Hepatocyte (in vitro differentiated cells): ENCODE measurements at places on chromosomes 7 and 10. TPM values are rescaled to one million over a fixed set of nuclear protein-coding genes. Genes with fewer than 3 reads are reported as not detected.

DNA sequence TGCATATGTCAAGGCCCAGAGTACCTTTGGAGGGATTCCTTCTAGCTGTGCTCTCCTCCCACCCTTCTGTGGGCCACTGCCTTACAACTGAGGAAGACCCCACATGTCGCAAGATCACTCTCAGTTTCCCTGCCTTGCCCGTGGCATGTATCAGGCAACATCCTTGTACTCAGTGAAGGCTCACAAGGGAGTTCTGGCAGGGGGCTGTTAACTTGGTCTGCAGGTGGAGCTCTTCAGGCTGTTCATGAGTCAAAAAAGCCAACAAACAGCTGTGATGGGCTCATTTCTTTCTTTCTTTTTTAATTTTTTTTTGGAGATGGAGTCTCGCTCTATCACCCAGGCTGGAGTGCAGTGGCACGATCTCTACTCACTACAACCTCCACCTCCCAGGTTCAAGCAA lies 513.0 kb upstream of the ANKRD30A start:
- H3K27ac ChIP-seq: no peak overlapping the region
- H3K4me1 ChIP-seq: no peaks in the 10 kb centered on the region
- no peak overlapping the region for H3K4me3 ChIP-seq

DNA sequence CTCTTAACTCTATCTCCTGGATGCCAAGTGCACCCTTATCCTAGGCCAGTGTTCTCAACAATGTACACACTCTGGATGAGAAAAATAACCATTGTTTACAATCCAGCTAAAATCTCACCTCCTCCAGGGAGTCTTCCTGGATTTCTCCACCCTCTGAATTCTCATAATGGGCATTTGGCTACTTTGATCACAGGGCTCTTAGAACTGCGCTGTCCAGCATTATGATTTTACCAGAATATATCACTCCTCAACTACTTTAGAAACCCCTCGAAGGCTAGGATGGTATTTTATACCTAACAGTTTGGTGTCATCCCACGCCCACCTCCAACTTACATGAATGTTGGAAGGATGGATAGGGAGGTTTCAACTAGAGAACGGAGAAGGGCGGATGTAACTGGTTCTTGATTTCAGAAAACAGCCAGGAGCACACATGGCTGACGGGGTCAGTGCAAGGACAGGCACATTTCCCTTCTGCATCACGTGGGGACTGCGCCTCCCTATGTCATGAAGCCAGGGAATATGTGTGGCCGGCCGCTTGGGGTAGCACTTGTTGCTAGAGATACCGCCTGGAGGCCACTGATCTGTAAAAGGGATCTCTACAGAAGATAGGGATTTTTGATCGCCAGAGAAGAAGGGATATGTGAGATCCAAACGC lies 1.2 kb upstream of the ATP6V0E2 start:
- H3K4me3 ChIP-seq: peak overlapping the region; percentile 79
- H3K4me1 ChIP-seq: peaks cover 4% of the 10 kb centered on the region
- DNase-seq: peak; percentile 89
- no peaks in the 10 kb centered on the region for H3K27me3 ChIP-seq
- no peaks in the 10 kb centered on the region for H3K36me3 ChIP-seq

GRCh38 chr10:117746541-117747448 lies 204.2 kb downstream of the EMX2 start:
- H3K36me3 ChIP-seq: no peaks in the 10 kb centered on the region
- no peak overlapping the region for H3K4me3 ChIP-seq
- no peak overlapping the region for H3K27ac ChIP-seq
- H3K4me1 ChIP-seq: no peaks in the 10 kb centered on the region
- no peak for DNase-seq

- no peak overlapping the region for H3K4me3 ChIP-seq
- no peaks in the 10 kb centered on the region for H3K27me3 ChIP-seq
- DNase-seq: no peak
- peaks cover 40% of the 10 kb centered on the region for H3K4me1 ChIP-seq
Measured at GRCh38 chr10:119273413-119273812, 66.0 kb downstream of the GRK5 start.

DNA sequence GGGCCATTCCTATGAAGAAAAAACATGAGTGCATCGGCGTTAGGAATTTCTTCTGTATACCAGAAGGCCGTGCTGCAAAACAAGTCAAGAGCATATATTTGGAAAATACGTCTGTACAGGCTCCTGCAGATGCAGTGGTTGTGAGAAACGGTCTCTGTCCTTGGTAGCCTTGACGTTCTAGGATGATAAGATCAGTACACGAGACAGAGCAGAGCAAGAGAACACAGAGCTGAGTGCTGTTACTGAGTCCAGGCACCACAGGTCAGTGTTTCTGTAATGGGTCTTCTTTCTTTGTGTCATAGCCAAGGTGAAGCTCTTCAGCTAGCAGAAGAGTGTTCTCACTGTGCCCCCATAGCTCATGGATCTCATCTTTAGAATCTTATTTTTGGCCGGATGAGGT lies 62.8 kb downstream of the WDR37 start:
- DNase-seq: no peak
- no peaks in the 10 kb centered on the region for H3K36me3 ChIP-seq
- H3K4me3 ChIP-seq: no peak overlapping the region
- no peak overlapping the region for H3K27ac ChIP-seq
- H3K4me1 ChIP-seq: no peaks in the 10 kb centered on the region

DNA sequence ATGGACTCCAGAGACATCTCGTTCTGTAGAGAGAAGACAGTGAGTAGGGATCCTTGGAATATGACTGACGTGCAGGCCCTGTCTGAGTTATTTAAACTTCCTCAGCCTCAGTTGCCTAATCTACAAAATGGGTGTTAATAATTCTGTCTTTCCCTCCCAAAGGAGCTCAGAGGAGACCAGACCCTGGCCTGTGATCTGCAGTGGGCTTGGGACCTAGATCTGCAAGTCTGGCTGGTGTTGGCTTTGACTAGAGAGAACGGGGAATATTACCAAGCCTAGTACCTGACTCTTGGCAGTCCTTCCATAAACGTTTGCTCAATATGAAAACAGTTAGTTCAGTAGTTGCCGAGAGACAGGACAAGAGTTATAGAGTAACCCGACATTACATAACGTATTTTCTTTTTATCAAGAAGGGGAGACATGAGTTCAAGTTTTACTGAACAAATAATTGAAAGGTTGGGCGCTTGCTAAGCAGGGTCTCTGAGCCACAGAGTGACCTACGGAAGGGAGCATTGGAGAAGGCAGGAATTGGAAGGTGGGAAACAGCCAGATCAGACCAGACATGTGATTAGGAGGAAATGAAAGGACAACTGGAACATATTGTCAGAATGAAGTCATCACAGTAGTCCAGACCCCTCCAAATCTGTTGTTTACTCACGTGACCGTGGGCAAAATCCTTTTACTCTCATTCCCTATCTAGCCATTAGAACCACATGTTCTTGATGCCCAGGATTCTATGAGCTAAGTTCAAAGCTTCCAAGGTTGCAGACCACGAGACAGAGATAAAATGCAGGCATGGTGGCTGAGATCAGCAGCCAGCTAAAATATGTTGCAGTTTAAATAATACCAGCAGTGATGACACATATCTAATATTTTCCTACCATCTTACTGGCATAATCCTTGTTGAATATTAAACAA lies 10.9 kb upstream of the CYP3A4 start:
- no peaks in the 10 kb centered on the region for H3K36me3 ChIP-seq
- peaks cover 7% of the 10 kb centered on the region for H3K4me1 ChIP-seq
- DNase-seq: peak; percentile 68
- no peak overlapping the region for H3K4me3 ChIP-seq
- no peaks in the 10 kb centered on the region for H3K27me3 ChIP-seq
- H3K27ac ChIP-seq: peak overlapping the region; percentile 85

DNA sequence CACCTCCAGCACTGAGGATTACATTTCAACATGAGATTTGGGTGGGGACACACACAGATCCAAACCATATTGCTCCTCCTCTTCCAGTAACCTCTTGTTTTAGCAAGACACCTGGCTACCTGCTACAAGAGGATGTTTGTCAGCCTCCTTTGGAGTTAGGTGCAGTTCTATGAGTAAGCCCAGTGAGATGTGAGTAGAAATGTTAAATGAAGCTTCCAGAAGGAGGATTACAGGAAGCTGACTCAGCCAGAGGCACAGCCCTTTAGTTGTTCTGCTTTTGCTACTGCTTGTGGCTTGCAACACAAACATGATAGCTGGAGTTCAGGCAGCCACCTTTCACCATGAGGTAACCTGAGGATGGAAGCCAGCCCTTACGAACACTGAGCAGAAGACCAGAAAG lies 382.7 kb upstream of the RNF32 start:
- H3K27me3 ChIP-seq: no peaks in the 10 kb centered on the region
- no peak overlapping the region for H3K27ac ChIP-seq
- H3K36me3 ChIP-seq: no peaks in the 10 kb centered on the region
- no peaks in the 10 kb centered on the region for H3K4me1 ChIP-seq
- no peak overlapping the region for H3K4me3 ChIP-seq
- no peak for DNase-seq

- no peaks in the 10 kb centered on the region for H3K36me3 ChIP-seq
- H3K4me3 ChIP-seq: no peak overlapping the region
- H3K4me1 ChIP-seq: peaks cover 3% of the 10 kb centered on the region
- no peaks in the 10 kb centered on the region for H3K27me3 ChIP-seq
- DNase-seq: no peak
Measured at GRCh38 chr7:106773228-106773627, 91.9 kb upstream of the PIK3CG start.

GRCh38 chr10:110618230-110618610 lies 25.9 kb upstream of the RBM20 start:
- DNase-seq: no peak
- no peaks in the 10 kb centered on the region for H3K27me3 ChIP-seq
- H3K36me3 ChIP-seq: no peaks in the 10 kb centered on the region
- H3K4me1 ChIP-seq: no peaks in the 10 kb centered on the region

DNA sequence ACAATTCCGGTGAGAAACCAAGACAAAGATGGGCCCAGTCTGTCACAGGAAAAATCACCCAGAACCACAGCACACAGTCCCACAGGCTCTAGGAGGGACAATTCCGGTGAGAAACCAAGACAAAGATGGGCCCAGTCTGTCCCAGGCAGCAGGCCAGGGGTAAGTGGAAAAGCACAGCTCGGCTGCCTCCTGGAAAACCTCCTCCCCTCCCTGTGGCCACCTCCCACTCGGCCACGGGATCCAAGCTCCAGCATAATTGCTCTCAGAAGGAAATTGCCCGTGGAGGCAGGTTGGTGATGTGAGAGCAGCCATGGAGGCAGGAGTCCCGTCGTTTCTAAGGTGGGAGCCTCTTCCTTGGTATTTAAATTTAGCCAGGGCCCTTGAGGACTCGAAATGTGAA lies 95.7 kb downstream of the PLXNA4 start:
- H3K4me3 ChIP-seq: no peak overlapping the region
- no peak overlapping the region for H3K27ac ChIP-seq

- no peak overlapping the region for H3K4me3 ChIP-seq
- peaks cover 14% of the 10 kb centered on the region for H3K4me1 ChIP-seq
- DNase-seq: peak; percentile 51
Measured at GRCh38 chr10:28365840-28366239, 63.0 kb upstream of the MPP7 start.

DNA sequence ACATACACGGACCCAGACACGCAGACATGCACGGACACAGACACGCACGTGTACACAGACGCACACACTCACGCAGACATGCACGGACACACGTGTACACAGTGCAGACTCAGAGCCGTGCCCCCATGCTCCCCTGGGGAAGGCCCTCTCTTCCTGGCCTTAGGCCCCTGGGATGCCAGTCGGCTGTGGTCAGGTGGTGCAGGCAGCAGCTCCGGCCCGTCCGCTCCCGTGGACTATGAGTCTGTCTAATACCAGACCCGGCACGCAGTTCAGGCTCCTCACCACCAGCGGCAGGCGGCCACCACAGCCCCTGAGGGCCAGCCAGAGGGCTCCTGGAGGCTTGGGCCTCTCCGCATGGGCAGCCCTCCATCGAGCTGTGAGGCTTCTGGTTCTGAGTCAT lies 52.0 kb upstream of the NKX6-2 start:
- no peaks in the 10 kb centered on the region for H3K27me3 ChIP-seq
- no peak overlapping the region for H3K27ac ChIP-seq
- no peak for DNase-seq

DNA sequence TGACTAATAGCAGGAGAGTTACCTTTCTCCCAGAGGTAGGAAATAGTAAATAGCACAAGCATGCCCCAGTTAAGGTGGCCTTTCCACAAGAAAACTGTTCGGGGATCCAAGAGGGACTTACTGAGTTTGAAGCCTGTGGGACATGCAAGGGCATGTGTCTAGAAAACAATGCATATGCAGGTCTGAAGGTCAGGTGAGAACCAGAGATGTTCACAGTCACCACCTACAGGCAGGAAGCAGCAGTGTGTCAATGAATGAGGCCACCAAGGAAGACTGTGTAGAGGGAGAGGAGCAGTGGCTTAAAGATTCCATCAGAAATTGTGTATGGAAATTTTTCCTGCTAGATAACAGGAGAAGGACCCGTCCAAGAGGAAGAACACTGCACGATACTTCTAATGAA lies 66.0 kb downstream of the CALD1 start:
- no peak overlapping the region for H3K4me3 ChIP-seq
- H3K27ac ChIP-seq: no peak overlapping the region
- DNase-seq: no peak

DNA sequence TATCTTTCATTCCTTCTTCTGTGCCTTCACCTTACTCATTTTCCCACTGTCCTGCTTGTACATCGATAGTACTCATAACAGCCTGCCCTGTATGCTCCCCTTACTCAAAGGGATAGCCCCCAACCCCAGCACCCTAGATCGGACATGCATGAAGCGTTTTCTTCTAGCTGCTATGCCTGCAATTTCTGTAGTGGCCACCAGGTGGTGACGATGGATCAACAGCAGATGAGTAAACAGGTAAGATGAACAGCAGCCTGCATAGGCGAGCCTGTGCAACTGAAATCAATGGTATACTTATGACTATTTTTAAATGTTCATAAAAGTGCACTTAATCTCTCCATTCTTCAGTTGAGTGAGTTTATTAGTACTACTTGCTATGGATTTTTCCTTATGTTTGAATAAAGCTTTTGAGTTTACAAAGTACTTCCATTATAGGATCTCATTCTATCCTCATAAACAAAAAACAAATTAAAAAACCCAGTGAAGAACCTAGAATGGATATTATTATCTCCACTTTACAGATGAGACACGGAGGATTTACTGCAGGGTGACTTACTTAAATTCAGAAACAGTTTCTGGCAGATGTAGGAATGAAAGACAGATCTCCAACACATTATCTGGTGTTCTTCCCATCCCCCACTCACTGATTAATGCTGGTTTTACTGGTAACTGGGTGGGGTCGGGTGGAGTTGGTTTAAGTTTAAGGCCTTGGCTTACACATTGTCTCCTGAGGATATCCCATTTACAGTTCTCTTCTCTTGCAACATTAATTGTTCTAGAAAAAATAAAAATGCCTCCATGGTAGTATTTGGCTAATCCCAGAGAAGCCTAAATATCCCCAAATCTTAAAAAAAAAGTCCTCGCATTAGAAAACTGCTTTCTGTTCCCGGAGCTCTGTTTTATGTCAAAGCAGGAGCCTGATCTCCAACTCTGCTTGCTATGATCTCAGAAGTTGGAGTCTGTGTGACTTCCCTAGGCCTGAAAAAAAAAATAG lies 222.1 kb downstream of the GLI3 start:
- peak overlapping the region; percentile 77 for H3K27ac ChIP-seq
- no peak overlapping the region for H3K4me3 ChIP-seq
- peaks cover 8% of the 10 kb centered on the region for H3K4me1 ChIP-seq
- no peaks in the 10 kb centered on the region for H3K36me3 ChIP-seq
- no peaks in the 10 kb centered on the region for H3K27me3 ChIP-seq

NUTM2B gene
- total RNA-seq: 0.20 and 1.1 TPM in 2 replicates

GIMAP4 gene
- 0.63 and 1.8 TPM in 2 replicates for total RNA-seq

NSUN5 gene
- 20.5 and 22.6 TPM in 2 replicates for total RNA-seq

SFRP5 gene
- total RNA-seq: 17.2 and 18.5 TPM in 2 replicates

CPEB3 gene
- 4.1 and 4.9 TPM in 2 replicates for total RNA-seq

MYOZ1 gene
- total RNA-seq: 0.20 and 0.50 TPM in 2 replicates

PCGF6 gene
- total RNA-seq: 9.0 and 12.6 TPM in 2 replicates

IRF5 gene
- 0.44 and 0.73 TPM in 2 replicates for total RNA-seq
